Activated CD4-positive, CD25-positive, alpha-beta regulatory T cell (primary cell): ENCODE measurements at places on chromosomes 1 and 21.
A peak's percentile ranks its signal among the peaks of the same experiment; 100 is the strongest.

DNA sequence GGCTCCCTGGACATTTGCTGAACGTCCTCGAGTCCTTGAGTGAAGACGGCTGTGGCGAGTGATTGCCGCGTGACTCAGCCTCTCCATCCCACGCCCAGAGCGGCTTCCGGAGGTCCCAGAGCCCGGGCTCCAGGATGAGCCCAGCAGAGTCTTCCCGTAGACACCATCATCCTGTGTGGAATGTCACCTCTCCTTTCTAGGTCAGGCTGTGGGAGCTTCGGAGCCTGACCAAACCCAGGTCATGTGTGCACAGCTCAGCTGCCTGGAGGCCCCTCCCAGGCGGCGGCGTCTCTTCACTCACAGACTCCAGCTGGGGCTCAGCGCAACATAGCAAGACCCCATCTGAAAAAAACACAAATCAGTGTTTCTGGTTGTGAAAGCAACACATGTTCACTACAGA is 38.2 kb downstream of the PRKCZ start:
- no peak for DNase-seq

DNA sequence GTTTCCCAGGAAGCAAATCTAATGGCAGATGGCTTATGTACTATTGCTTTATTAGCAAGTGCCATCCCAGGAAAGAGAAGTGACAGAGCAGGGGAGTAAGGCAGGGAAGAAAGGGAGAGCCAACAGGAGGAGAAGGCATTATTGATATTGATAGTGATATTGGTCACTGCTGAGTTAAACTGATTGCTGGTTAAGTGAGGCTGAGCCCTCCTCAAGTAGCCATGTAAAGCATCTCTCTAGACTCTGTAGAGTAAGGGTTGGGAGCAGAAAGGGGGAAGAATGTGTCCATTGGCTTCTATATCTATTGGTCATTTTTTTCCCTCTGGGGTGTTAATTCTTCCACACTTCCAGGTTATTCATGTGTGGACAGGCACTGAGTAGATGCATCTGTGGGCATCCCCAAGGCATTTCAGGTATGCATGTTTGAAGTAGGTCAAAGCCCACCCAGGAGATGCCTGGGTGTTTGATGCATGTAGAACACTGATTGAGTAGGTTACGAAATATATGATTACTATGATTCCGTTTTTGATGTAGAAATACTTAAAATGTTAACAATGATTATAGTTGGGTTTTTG is 290.5 kb upstream of the DPYD start:
- DNase-seq = no peak

GRCh38 chr1:14167884-14168283 is 430.6 kb upstream of the KAZN start:
- no peak for DNase-seq

GRCh38 chr1:177054542-177054941 is 110.0 kb downstream of the ASTN1 start:
- no peak for DNase-seq

GRCh38 chr1:182781841-182782586 is 7.6 kb upstream of the NPL start:
- peak; percentile 32 for DNase-seq

GRCh38 chr1:118773656-118774055 is 214.5 kb downstream of the TBX15 start:
- no peak for DNase-seq

GRCh38 chr1:82919837-82920236 is 1079.1 kb downstream of the TTLL7 start:
- no peak for DNase-seq

DNA sequence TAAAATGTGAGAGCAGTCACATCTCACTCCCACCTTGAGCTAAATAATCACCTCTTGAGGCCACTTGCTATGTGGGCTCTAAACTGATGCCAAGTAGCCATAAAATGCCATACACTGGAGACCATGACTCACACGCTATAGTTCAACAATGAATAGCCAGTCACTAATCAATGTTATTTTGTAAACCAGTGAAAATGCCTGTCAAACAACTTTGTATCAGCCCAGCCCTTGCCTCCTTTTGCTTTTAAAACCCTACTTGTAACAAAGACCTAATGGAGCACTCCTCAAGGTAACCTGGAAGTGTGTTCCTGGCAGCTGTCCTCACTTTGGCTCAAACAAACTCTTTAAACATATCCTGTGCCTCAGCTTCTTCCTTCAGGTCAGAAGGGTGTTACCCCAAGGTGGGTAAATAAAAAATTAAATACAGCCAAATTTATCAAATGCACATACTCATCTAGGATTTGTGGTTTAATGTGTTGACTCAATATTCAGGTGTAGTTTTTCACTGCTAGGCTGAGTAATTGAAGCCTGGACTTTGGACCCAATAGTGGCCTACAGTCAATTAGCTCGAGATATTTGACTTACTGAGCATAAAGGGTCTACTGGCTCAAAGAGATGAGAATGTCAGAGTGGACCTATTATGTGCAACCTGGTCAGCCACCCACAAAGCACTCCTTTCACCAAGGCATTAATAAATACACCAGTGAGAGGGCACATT is 154.3 kb downstream of the COQ8A start:
- no peak for DNase-seq

DNA sequence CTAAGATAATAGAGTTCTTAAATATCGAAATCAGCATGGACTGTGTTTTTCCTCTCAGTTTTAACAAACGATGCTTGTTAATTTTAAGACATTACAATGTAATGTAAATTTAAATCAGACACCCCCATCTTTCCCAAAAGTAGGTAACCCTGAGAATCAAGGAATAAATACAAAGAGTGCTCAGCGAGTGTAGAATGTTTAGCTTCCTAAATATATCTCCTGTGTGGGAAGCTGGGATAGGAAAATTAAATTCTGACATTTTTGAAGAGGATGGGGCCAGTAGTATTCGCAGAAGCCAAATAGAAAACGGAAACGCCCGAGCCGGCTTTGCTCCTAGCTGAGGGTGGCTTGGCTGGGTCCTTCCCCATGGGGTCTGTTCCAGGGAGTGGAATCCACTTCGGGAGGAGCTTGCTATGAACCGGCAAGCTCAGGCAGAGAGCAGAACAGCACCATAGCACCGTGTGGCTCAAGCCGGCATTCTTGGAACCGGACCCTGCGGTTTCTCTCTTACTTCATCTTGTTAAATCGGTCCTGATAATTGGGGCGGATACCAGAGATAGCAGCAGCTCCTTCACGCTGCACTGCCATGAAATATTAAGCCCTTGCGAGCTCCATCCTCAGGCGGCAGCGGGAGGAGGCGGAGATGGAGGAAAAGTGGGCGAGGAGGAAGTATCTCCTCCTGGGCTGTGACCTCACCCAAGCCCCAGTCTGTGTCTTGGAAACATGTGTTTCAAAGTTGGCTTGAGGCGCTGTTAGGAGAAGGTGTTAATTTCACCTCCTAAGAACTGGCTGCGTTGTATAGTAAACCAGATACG is 24.9 kb downstream of the MAP3K7CL start:
- no peak for DNase-seq

DNA sequence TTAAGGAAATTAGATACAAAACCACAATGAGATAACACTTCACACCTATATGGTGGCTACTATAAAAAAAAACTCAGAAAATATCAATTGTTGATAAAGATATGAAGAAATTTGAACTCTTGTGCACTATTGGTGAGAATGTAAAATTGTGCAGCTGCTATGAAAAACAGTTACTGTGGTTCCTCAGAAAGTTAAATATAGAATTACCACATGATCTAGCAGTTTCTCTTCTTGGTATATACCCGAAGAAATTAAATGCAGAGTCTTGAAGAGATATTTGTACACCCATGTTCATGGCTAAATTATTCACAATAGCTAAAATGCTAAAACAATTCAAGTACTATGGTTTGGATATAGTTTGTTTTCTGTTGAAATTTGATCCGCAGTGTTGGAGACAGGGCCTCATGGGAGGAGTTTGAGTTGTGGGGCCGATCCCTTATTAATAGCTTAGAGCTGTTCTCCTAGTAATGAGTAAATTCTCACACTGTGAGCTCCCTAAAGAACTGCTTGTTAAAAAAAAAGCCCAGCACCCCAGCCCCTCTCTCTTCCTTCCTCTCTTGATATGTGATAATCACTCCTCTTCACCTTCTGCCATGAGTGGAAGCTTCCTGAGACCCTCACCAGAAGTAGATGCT is 1412.1 kb downstream of the PLA2G4A start:
- no peak for DNase-seq

DNA sequence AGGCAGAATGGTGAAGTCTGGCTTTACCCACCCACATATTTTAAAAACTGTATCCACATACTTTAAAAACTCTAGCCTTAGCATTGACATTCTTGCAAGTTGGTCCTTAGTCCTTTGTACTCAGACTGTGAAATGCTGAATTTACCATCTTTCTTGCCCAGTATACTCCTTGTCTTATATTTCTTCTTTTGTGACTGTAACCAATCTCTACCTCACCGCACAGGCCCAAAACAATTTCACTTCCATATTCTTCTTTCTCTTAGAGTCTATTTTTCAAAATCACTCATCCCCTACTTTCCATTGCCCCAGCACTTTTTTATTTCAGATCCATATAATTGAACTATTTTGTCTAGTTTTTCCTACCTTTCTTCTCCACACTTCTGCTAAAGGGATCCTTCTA is 892.4 kb upstream of the B3GALT2 start:
- DNase-seq = no peak

- DNase-seq = no peak
Observed at GRCh38 chr1:24940231-24940630, 10.2 kb upstream of the RUNX3 start.

DNA sequence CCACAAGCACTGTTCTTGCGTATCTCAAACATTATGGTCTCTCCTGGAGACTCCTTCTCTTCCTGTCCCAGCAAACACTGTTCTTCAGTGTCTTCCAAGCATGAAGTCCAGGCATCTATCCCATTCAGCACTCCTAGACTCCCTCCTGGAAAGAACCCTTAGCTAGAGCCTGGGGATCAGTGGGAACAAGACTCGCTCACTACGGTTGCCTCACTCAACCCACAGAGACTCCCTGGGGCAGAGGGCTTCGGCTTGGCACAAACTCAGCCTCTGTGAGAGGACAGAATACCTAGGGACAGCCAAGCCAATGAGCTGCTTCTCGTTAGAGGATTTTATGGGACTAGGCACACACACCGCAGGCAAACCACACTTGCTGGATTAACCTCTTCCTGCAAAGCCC is 86.5 kb upstream of the IPO9 start:
- DNase-seq = no peak

- no peak for DNase-seq
Observed at GRCh38 chr1:178362747-178363146, 134.0 kb downstream of the CLEC20A start.

GRCh38 chr1:66492424-66492823 is 41.5 kb upstream of the SGIP1 start:
- no peak for DNase-seq

- DNase-seq = no peak
Observed at GRCh38 chr1:61732726-61733125, 7.8 kb upstream of the TM2D1 start.

- no peak for DNase-seq
Observed at GRCh38 chr1:230423261-230423660, 2.9 kb downstream of the PGBD5 start.

- DNase-seq = no peak
Observed at GRCh38 chr1:239858529-239858928, 233.2 kb upstream of the FMN2 start.

- no peak for DNase-seq
Observed at GRCh38 chr1:20590306-20590777, 1.4 kb downstream of the CDA start.

GRCh38 chr1:1616045-1616790 is 918 bp downstream of the MIB2 start:
- no peak for DNase-seq

- DNase-seq = no peak
Observed at GRCh38 chr21:40689840-40690360, 157.1 kb downstream of the DSCAM start.

GRCh38 chr1:176195547-176195946 is 11.5 kb downstream of the COP1 start:
- DNase-seq = no peak

- DNase-seq = no peak
Observed at GRCh38 chr1:157969697-157970485, 23.6 kb upstream of the KIRREL1 start.

- DNase-seq = no peak
Observed at GRCh38 chr1:8631163-8631562, 186.3 kb downstream of the RERE start.

- no peak for DNase-seq
Observed at GRCh38 chr1:226814751-226815537, 55.5 kb upstream of the PSEN2 start.

DNA sequence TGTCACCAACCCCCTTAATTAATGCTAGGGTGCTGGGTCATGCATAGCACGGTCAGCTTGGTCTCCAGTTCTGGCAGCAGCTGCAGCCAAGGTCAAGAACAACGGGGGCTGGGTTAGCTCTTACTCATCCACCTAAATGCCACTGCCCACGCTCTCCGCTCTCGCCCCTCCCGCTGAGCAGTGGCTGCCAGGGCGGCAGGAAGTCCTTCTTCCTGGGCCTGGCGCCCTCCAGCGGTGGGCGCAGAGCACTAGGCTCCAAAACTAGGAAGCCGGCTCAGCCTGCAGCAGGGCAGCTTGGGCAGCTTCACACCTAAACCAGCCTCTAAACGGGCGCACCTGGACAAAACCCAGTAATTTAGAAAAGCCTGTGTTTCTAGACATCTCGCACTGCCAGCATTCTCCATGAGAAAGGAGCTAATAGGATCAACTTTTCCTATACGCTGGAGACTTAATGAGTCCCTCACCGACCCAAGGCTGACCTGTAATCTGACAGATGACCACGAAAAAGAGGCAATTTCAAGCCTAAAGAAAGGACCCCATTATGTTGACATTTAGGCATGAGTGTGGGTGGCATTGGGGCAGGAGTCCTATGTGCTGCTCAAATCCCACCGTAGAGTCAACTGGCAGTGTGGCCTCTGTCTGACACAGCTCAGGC is 78.4 kb upstream of the LRRN2 start:
- DNase-seq = peak; percentile 6

GRCh38 chr1:1032424-1032823 is 12.5 kb downstream of the AGRN start:
- DNase-seq = no peak

GRCh38 chr1:150410582-150411101 is 46.7 kb downstream of the RPRD2 start:
- DNase-seq = no peak

GRCh38 chr1:218890451-218890850 is 283.2 kb upstream of the LYPLAL1 start:
- no peak for DNase-seq

GRCh38 chr1:205983925-205984725 is 19.1 kb downstream of the RAB7B start:
- no peak for DNase-seq

GRCh38 chr21:42770717-42771502 is 108.4 kb downstream of the WDR4 start:
- DNase-seq = no peak

DNA sequence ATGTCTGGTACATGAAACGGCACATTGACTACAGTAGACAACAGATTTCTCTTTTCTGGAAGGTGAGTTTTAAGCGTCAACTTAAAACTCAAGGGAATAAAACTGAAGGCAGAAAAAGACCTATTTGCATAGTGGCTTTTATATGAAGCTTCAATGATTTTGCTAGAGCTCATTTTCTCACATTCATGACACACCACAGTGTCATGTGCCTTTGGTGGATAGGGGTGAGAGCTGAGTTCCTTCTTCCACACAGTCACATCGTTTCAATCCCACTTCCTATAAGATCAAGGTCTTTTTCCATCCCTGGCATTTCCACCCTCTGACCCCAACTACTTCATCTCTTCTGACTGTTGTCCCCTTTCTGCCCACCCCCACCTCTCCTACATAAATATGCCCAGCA is 31.0 kb downstream of the IL12RB2 start:
- no peak for DNase-seq

- no peak for DNase-seq
Observed at GRCh38 chr1:53554592-53555305, 95.5 kb downstream of the DMRTB1 start.

- no peak for DNase-seq
Observed at GRCh38 chr1:94063379-94063778, 57.6 kb downstream of the ABCA4 start.
